ENCODE measurements at places on chromosomes 4 and X.
A peak's percentile ranks its signal among the peaks of the same experiment; 100 is the strongest.

DNA sequence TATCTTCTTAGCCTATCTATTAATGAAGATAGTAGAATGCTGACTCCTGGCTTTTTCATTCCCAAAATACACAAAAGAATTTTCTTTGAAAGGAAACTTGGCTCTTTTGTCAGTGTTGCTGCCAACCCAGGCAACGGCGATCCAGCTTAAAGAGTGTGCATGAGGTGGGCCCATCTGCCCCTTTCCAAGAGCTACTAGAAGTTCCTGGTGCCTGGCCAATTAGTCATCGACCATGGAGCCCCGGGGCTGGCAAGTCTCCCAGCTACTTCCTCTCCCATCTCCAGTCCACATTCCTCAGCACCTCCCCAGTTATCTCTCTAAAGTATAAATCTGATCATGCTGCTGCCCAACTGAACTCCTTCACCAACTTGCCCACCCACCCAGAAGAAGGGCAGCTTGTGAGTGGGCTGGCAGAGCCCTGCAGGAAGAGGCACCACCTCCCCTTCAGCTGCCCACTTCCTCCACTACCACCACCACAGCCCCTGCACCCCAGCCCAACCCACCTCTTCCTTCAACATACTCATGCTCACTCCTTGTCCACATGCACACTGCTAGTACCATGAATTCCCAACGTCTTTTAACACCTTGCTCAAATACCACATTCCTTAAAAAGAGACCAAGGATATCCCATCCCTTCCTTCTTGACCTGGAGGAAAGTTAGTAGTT lies 158.2 kb upstream of the MAP3K15 start:
- peak; percentile 96 for DNase-seq

- peak; percentile 26 for DNase-seq
Measured at GRCh38 chrX:123217077-123217476, 33.0 kb downstream of the GRIA3 start.

GRCh38 chrX:460116-460515 lies 73.4 kb upstream of the PPP2R3B start:
- DNase-seq = no peak

GRCh38 chr4:92952426-92952825 lies 648.7 kb downstream of the GRID2 start:
- no peak for DNase-seq
